ENCODE measurements at places on chromosomes 5 and 9.

- no peak for DNase-seq
Observed at GRCh38 chr5:113510836-113511451, 2.5 kb upstream of the YTHDC2 start.

DNA sequence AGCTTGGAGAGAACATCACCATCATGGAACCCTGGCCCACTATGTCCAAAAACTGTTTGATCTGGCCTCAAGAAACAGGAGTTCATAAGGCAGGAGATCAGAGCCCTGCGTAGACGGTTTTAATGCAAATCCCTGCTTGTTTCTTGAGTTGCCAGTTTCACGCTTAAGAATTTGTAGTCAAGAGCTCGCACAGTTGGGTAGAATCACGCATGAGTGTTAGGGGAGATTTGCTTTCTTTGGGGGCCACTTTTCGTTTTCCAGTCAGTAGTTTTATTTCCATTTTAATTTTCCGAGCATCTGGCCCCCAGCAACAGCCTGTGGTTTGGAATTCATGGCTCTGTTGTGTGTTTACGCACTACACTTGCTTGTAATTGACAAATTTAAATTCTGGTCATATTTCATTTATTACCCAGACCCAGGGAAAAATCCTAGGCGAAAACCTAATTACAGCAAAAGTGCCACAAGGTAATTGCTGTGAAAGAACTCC lies 6.6 kb upstream of the C5orf58 start:
- DNase-seq = no peak

DNA sequence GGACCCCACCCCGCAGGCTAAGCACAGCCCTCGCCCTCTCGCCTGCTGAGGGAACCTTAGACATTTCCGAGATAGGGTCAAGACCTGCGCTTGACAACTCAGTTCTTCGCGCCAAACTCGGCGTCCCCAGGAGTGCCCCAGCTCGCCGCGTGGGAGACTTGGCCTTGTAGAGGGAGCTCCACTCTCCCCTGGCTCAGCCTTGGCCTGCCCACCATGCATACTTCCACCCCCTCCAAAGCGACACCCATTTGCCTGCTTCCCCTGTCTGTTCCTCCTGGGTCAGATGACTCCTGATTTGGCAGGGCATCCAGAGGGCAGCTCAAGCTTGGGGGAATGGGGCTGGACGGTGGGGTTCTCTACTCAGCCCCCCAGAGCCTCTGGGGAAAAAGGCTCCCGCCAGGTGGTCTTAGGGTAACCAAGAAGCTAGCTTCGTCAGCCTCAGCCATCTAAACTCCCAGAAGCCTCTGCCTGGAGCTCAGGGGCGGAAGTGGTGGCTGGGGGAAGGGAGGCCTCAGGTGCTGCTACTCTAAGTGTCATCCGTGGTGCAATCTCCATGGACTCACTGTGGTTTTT lies 560 bp downstream of the DOCK2 start:
- DNase-seq = no peak

GRCh38 chr9:109463924-109464625 lies 34.0 kb downstream of the PTPN3 start:
- DNase-seq = no peak

GRCh38 chr5:172417983-172418630 lies 36.2 kb downstream of the SH3PXD2B start:
- peak; percentile 97 for DNase-seq

DNA sequence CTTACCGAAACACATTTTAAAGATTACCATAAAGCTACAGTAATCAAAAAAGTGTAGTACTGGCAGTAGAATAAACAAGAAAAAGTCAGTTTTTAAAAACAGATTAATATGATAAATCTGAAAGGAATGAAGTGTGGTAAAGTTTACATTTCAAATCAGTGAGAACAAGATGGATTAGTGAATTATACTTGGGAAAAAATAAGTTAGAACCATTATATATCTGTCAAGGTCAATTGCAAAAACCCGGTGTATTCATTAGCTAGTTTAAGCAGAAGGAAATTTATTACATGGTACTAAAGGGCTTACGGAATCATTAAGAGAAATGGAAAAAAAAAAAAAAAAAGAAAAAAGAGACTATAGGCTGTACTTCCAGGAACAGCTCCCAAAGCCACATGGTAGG lies 164.3 kb downstream of the MUSK start:
- peak; percentile 15 for DNase-seq

- peak; percentile 62 for DNase-seq
Observed at GRCh38 chr9:37947977-37948376, 44.0 kb upstream of the SLC25A51 start.

GRCh38 chr9:36132086-36132485 lies 4.4 kb upstream of the GLIPR2 start:
- DNase-seq = peak; percentile 45

DNA sequence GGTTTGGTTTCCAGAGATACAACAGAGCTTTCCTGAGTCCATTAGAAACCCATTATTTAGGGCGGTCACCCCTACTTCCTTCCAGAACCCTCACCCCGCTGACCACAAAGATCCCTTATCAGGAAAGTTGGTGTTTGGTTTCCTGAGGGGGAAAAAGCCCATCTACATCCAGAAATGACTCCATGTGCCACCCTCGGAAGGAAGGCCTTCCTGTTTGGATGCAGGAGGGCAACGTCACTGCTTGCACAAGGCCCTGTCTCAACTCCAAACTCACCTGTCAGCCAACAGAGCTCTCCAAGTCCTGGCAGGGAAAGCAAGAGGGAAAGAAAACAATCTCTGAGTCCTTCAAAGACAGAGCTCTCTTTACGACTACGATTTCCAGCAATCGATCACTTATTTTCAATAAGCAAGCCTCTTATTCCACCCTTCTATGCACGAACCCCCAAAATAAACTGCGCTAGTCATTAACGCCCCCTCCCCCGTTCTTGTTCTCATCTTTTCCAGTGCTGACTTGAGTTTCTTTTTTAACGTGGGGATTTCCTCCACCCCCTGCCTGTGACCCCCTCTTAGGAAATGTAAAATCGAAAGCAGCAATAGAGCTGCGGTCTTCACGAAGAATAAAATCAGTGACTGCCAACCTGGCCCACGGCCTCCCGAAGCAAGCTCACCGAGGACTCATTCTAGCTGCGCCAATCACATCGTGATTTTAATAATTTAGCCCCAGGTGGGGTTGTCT lies 35.7 kb upstream of the NTNG2 start:
- DNase-seq = no peak

GRCh38 chr5:10644192-10644591 lies 80.3 kb downstream of the ANKRD33B start:
- DNase-seq = no peak

- DNase-seq = peak; percentile 67
Observed at GRCh38 chr5:142422429-142422828, 97.6 kb upstream of the SPRY4 start.

GRCh38 chr5:14696057-14696456 lies 31.5 kb downstream of the OTULIN start:
- DNase-seq = no peak

GRCh38 chr5:87114631-87115030 lies 153.1 kb upstream of the RASA1 start:
- DNase-seq = no peak

DNA sequence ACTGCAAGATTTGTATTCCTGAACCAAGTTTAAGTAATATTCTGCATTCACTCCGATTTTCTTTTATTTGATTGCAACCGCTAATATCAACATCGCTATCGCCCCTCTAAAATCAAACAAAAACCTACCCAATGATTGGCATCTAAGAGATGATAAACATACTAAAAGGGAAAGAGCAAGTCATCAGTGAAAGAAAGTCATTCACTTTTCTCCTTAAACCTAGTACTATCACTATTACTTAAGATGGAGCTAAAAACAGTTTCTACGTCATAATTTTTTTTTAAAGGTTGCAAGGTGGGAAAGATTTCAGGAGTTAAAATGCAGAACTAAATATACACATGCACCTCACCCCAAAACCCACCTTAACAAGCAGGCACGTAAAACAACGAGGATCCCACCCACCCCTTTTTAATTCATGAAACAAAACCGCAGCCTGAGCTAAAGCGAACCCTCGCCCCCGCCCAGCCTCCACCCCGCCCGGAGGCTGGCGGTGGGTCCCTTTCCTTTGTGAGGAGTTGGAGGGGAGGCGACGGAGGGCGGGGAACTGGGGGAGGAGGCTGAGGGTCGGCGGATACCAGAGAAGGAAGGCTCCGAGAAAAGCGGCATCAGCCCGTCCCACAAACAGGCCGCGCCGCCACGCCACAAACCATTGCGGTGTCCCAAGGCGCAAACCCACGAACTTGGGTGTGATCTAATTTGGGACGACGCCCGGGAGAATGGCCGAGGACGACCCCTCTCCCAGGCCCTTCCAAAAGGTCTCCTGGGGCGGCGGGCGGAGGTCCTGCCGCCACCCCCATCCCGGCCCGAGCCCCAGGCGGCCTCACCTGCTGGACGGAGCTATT lies 861 bp downstream of the UBQLN1 start:
- peak; percentile 36 for DNase-seq

DNA sequence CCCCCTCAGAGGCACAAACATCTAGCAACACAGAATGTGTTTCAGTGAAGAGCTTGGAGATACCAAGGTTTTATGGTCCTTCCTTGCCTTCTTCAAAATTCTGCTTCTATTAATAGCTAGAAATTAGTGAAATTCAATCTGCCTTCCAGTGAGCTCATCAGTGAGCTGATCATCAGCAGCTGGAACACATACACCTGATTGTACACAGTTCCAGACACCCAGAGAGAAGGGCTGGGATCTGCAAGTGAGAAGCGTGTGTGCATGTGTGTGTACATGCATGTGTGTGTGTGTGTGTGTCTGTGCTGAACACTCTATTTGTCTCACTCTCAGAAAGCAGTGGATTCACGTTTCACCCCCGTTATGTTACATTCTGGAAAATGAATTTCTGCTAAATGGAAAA lies 28.5 kb downstream of the CFAP90 start:
- DNase-seq = no peak

GRCh38 chr9:122562134-122562760 lies 9.3 kb downstream of the OR1N2 start:
- DNase-seq = no peak

GRCh38 chr5:7872517-7873130 lies 3.7 kb downstream of the MTRR start:
- DNase-seq = no peak

- no peak for DNase-seq
Observed at GRCh38 chr5:140342287-140342686, 4.1 kb downstream of the HBEGF start.

GRCh38 chr9:4086119-4087090 lies 213.5 kb downstream of the GLIS3 start:
- no peak for DNase-seq

- peak; percentile 46 for DNase-seq
Observed at GRCh38 chr5:149837680-149838269, 106.8 kb downstream of the PDE6A start.

GRCh38 chr5:25744908-25745307 lies 1100.1 kb upstream of the CDH10 start:
- no peak for DNase-seq

DNA sequence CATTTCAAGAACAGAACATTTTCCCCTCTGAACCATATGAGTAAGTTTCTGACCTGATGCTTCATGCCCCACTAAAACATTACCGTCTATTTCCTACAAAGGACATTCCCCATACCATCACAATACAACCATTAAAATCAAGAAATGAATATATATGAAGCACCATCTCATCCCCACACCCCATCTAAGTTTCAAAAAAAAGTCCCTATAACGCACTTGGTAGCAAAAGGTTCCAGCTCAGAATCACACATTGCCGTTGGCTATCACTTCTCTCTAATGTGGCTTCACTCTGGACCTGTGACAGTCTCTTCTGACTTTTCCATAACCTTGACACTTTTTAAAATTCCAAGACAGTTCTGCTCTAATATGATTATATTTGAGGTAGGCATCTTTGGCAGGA lies 5.9 kb downstream of the EMB start:
- no peak for DNase-seq

DNA sequence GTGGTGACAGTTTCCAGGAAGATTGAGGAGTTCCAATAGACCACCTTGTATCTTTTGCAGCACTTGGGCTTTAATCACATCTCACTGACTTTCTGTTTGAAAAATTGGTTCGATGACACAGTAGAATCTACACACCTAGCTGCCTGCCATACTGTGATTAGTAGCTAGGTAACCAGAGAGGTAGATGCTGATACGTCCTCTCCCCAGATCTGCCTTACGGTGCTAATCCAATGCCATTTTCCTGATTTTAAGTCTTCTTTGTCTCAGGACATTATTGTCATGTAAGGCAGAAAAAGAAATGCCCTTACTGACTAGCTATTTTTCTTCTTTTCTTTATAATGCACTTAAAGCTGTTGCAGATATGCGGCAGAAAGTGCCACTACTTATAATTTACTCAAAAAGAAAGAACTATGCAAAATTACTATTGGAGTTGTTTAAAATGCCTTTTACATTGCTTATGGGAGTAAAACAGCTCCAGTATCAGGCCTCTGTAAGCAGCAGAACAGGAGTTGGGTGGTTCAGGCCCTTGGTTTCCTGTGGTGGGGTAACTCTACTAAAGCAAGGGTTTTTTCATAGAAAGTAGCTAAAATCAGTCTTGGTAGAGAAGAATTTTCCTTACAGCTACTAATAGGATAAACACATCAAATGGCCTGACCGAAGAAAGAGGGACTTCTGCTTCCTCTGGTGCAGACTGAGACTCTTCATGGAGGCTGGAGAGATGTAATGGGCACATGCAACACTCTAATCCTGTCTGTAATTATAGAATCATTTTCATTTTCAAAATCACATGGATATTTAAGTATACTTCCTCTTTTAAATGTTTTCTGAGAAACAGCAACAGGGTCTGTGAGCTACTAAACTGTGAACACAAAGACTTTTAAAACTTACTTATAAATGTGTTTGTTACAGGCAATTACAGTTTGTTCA lies 177.2 kb downstream of the MAPKAP1 start:
- no peak for DNase-seq

DNA sequence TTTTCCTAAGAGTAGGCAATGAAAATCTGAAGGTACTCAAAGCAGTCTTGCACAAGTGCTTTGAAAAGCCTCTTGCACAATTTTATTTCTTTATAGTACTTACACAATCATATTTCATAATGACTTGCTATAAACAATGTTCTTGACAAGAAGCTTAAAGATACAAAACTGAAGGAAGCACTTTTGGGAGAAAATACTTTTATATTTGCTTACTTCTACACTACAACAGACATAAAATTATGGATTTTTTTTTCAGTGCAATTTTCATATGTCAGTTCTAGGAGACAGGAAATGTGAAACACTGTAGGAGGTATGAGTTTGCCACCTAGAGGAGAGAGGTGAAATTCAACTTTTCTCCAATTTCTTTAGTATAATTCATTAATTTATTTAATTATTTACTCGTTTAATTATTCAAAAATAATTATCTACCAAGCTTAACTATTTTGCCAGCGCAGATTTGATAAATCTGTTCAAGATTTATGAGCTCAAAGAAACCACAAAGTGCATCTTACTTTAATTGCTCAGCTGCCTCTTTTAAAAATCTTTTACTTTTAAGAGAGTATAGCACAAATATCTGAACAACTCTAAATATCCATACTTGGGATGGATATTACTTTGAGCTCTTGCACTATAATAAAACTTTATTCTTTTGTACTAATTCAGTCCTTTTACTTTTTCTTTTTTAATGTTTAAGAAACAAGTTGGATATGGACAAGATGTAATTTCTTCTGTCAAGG lies 29.0 kb upstream of the CDKN2B start:
- DNase-seq = no peak

- peak; percentile 91 for DNase-seq
Observed at GRCh38 chr5:174348311-174348981, 302.9 kb downstream of the NSG2 start.

GRCh38 chr5:107724642-107725041 lies 53.9 kb upstream of the EFNA5 start:
- no peak for DNase-seq

- no peak for DNase-seq
Observed at GRCh38 chr5:173884402-173885053, 3.6 kb upstream of the CPEB4 start.

- no peak for DNase-seq
Observed at GRCh38 chr5:61328791-61329549, 3.1 kb upstream of the ZSWIM6 start.
